ENCODE measurements at places on chromosomes 3 and 15.
A peak's percentile ranks its signal among the peaks of the same experiment; 100 is the strongest.

- H3K36me3 ChIP-seq: no peaks in the 10 kb centered on the region
- no peak overlapping the region for H3K4me3 ChIP-seq
- H3K27me3 ChIP-seq: peaks cover 21% of the 10 kb centered on the region
- H3K27ac ChIP-seq: no peak overlapping the region
Observed at GRCh38 chr15:96484830-96485229, 154.3 kb downstream of the NR2F2 start.

DNA sequence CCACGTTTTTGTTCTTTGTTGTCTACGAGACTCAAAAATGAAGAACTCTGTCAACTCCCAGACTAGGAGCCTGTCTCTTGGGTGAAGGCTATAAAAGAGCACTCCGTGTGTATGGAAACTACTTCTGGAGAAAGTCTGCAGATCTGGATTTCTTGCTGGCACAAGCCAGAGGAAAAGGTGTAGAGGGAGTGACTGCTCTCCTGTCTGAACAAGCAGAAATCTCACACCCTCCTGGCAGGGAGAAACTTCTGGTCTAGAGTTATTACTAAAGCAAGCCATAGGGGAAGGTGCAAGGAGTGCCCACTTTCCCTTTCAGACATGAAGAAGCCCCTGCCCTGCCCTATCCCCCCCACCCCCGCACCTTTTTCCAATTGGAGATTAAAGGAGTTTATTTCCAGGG is 9.5 kb downstream of the PLAAT1 start:
- peaks cover 11% of the 10 kb centered on the region for H3K27me3 ChIP-seq
- H3K36me3 ChIP-seq: peaks cover 25% of the 10 kb centered on the region
- H3K27ac ChIP-seq: no peak overlapping the region
- DNase-seq: no peak
- H3K4me1 ChIP-seq: no peaks in the 10 kb centered on the region

DNA sequence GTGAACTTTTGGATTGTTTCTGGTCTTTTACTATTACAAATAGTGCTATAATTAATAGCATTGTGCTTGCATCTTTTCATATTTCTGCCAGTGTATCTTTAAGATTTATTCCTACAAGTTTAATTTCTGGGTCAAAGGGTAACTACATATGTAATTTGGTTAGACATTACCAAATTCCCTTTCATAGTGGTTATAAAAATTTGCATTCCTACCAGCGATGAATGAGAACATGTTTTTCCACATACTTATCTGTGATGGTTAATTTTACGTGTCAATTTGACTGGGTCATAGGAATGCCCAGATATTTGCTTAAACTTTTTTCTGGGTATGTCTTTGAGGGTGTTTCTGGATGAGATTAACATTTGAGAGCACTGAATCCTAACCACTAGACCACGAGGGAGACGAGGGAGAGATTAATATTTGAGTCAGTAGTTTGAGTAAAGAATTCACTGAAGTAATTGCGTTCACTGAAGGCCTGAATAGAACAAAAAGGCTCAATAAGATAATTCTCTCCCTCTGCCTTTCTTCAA is 132.3 kb upstream of the NEO1 start:
- H3K27me3 ChIP-seq: peaks cover 5% of the 10 kb centered on the region
- DNase-seq: no peak
- no peak overlapping the region for H3K27ac ChIP-seq
- H3K4me1 ChIP-seq: no peaks in the 10 kb centered on the region

GRCh38 chr3:67113802-67114407 is 115.8 kb downstream of the KBTBD8 start:
- H3K27ac ChIP-seq: no peak overlapping the region
- H3K4me1 ChIP-seq: no peaks in the 10 kb centered on the region
- peak; percentile 87 for DNase-seq
- no peak overlapping the region for H3K4me3 ChIP-seq

All from nephron progenitor cell (in vitro differentiated cells).